ENCODE measurements at places on chromosomes 1 and 21.

- no peak for DNase-seq
These were observed 645.8 kb upstream of the USP24 start for GRCh38 chr1:55860798-55861519.

DNA sequence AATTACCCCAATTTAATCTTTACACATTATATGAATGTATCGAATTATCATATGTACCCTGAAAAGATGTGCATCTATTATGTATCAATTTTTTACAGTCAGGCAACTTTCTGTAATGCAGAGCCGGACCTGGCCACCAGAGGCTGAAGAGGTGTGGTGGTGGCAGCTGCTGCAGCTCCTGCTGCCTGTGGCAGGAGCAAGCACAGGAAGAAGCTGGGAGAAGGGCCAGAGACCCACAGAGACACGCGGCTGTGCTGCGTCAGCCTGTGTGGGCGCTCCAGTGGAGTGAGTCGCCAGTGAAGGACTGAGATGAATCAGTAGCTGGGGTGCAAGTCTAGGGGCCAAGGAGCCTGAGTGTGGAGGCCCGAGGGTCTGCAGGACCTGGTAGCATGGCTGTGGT is 74.3 kb upstream of the COG2 start:
- DNase-seq: no peak

DNA sequence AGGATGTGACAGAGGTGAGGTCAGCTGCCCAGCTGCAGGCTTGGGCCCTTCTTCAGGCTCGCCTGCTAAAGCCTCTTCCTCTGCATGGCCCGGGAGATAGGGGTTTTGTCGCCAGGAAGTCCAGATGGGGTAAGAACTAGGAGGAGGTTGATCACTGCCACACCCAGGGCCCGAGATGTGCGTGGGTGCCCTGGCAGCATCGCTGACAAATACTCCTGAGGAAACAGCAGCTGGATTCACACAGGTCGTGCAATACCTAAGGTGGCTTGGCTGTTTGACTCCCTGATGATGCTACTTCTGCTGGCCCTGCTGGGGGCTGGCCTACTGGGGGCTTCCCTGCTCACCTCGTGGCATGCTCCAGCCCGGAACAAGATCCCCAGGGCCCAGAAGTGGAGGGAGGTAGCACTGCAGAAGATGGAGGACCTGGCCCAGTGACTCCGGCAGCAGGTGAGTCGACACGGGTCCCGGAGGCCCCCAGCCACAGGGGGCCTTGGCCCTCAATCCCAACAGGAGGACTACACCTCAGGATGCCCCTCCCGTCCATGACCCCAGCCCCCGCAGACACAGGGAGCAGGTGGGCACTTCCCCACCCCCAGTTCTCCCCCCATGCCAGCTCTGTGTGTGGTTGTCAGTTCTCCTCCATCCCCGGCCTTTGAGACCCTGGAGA is 29.6 kb downstream of the FAAH start:
- no peak for DNase-seq

- no peak for DNase-seq
These were observed 299.6 kb downstream of the USH2A start for GRCh38 chr1:216123446-216124191.

- DNase-seq: no peak
These were observed 5.5 kb downstream of the RHOC start for GRCh38 chr1:112701227-112702066.

DNA sequence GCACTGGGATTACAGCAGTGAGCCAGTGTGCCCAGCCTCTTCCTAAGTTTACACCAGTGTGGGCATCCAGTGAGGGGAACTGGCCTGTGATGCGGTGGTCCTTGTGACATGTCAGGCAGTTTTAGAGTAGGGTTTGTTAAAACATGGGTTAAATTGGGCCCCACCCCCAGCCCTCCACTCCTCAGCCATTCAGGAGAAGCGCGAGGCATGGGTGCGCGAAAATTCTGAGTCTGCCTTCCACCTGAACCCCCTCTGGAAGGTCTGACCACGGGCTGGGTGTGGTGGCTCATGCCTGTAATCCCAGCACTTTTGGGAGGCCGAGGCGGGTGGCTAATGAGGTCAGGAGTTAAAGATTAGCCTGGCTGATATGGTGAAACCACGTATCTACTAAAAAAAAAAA is 51.7 kb downstream of the SKI start:
- no peak for DNase-seq

DNA sequence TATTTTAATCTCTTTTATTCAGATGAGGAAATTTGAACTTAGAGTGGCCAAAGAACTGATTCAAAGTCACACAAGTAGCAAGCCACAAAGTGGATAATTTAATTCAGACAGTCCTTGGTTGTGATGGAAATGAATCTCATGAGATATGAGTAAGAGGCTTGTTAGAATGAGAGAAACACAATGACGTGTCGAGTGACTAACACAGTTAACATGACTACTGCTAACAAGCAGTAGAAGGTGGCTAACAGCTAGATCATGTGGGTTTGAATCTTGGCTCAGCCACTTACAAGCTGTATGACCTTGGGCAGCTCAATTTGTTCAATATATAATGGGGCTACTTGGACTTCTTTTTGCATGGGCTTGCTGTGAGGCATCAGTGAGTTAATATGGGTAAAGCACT is 104.5 kb upstream of the LMO4 start:
- peak; percentile 92 for DNase-seq

DNA sequence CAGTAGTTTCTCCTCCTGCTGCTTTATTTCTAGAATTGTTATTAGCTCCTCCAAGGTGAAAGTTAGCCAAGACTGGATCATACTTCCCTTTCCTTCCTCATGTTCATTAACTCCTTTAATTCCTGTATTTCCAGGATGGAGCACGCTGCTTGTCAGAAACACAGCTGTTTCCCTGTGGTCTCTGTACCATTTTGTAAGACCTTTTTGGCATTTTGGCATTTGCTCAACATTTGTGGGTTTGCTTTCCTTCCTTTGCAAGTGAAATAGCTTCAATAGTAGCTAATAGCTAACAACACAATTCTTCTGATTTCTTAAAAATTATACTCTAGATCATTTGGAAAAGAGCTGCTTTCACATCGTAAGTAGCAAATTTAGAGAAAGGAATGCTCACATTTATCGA is 44.3 kb upstream of the HPDL start:
- DNase-seq: no peak

DNA sequence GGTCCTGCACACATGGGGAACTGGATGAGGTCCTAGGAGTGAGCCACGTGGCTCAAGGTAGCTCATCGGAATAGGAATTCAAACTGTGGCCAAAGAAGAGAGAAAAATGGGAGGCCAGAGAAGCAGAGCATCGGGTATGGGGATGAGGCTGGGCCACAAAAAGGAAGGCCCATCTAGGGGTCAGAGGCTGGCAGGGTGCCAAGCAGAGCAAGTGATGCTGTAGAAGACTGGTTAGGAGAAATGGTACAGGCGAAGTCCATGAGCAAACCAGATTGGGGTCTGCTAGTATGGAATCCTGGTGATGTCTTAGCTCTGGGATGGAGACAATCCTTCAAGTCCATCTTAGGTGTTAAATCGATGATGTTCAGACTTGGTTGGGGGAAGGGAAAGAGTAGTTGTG is 68.0 kb downstream of the TEX35 start:
- DNase-seq: no peak

DNA sequence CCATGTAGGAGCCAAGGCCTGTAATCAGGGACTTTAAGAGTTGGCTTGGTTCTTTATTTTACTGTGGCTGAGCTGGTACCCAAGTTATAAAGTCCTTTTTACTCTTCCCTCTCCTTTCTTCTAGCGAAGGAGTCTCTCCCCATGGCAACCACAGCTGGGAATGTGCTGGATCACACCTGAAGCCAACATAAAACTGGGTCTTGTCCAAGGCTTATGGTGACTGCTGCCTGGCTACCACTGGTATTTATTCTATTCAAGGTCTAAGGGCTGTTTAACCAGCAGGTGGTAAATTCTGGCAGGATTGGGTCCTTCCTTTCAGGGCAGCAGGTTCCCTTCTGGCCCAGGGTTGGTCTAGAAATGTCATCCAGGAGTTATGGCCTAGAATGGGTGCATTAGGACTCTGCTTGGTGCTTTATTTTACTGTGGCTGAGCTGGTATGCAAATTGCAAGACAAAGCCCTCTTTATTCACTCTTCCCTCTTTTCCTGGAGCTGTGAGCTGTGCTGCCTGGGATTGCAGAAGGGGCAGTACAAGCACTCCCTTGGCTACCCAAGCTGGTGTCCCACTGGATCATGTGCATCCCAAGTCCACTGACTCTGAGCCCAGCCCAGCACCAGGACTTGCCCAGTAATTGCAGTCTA is 26.6 kb downstream of the SLC22A15 start:
- no peak for DNase-seq

DNA sequence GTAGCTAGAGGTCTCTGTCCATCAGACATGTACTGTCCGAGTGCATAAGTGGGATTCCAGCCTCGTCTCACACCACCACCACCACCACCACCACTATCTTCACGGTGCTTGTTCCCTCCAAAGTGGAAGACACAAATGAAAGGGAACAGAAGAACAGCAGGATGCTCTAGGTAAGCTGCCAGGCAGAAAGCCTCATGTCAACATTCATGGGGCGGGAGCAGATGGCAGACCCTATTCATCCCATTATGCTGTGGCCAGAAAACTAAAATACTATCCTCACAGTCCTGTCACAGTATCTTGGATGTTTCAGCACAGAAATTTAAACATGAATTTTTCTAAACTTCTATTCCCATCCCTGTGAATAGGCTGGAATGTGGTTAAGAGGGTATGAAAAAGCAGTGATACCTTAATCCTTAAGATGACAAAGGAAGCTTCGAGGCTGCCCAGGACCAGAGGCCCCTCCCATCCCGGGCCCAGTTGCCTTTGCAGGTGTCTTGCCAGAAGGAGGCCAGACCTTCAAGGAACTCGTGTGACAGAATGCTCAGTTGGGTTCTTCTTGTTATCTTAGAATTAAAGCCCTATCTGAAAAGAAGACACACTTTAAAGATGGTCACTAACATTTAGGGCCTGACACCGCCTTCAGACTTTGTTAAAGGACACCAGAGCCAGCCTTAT is 24.7 kb downstream of the APCS start:
- DNase-seq: no peak

DNA sequence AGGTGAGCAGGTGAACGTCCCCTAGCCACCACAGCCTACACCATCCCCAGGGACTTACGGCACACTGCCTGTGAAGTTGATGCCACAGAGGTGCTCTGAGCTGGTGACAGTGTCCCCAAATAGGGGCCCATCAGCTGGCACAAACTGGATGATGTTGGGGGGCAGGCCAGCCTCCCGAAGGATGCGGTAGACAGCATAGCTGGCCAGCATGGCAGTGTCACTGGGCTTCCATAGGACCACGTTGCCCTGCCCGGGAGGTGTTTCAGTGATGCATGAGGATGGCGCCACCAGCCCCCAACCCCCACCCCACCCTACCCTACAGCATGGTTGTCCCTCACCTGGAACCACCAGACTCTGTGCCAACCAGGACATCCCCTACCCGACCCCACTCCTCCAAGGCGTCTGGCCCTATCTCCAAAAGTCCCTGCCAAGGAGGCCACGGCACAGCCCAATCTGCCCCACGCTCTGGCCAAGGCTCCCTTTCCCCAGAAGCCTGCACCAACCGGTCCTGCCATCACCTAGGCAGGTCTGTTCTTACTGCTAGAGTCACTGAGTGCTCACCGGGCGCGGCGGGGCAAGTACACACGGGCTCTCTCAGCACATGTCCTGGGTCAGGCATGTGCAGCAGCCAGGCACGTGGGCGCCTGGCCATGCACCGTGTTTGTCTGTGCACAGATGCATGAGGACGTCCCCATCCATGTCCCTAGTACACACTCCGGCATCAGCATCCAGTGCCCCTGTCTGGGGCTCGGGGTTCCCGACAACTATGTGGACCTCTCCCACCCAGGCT is 20.5 kb downstream of the ALDH4A1 start:
- no peak for DNase-seq

DNA sequence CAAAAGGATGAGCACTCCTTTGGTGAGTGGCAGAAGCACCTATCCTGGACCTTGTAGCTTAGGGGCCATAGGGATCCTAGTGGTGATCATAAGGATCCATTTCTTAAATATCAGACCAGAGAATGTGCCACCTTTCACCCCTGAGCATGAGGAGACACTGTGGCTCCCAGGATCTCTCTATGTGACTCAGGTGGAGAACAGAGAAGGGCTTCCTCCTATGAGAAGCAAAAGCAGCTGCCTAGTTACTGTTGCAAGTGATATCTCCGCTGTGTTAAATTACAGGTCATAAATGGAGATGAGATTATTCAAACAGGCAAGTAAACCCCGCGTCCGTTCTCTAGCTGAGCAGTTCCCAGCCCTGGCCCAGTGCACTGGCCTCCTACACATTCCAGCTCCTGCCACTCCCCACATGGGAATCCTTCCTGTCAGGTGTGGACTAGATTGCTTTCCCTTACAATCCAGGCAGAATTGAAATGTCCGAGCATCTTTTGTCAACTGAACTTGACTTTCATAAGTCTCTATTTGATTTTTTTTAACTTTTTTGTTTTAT is 26.3 kb downstream of the CLEC20A start:
- DNase-seq: no peak

DNA sequence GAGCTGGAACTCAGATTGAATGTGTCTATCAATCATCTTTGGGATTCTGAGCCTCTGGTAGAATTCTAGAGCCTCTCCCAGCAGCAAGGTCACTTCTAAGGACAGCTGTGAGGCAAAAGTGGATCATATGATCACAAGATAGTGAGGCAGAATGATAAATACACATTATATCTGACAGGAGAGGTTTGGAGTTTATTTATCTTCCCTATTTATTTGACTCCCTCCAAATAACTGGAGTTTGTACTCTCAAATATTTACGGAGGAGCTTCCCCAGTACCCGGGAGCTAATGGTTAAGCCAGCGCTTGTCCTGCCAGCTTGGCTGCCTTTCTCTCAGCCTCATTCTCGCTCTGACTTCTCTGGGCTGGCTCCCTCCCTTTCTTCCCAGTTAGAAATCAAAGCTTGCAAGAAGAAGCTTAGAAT is 2.3 kb downstream of the HMGCS2 start:
- no peak for DNase-seq

- peak; percentile 3 for DNase-seq
These were observed 30.2 kb downstream of the NDC1 start for GRCh38 chr1:53807916-53808315.

GRCh38 chr1:8217011-8217711 is 100.8 kb upstream of the SLC45A1 start:
- no peak for DNase-seq

GRCh38 chr1:7042322-7043190 is 257.3 kb downstream of the CAMTA1 start:
- DNase-seq: peak; percentile 23

DNA sequence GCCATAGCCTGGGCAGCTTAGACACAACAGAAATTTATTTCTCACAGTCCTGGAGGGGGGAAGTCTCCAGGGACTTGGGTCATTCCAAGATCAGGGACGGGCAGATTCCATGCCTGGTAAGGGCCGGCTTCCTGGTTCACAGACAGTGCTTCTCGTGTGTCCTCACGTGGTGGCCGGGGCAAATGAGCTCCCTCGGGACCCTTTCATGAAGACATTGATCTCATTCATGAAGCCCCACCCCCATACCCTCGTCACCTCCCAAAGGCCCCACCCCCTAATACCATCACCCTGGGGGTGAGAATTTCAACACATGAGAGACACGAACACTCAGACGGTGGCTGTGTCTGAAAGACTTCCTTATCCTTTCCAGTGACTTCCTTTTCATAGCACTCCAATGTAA is 51.5 kb downstream of the ACOT7 start:
- DNase-seq: no peak

GRCh38 chr1:212805767-212806166 is 14.1 kb downstream of the TATDN3 start:
- DNase-seq: no peak

Measured in A172 (cell line).